Fibroblast of villous mesenchyme (primary cell): ENCODE measurements at places on chromosomes 1 and 21. TPM values are rescaled to one million over a fixed set of nuclear protein-coding genes. Genes with fewer than 3 reads are reported as not detected.

SV2A gene
- total RNA-seq: 19.4 and 25.8 TPM in 2 replicates

NUAK2 gene
- total RNA-seq: 7.1 and 12.1 TPM in 2 replicates

FCRL2 gene
- total RNA-seq: not detected in 2 replicates

VWA5B1 gene
- total RNA-seq: not detected in 2 replicates

ABCA4 gene
- 0.43 and 0.64 TPM in 2 replicates for total RNA-seq

B3GALT5 gene
- under 0.01 TPM in 1 of 2 replicates, not detected in the other for total RNA-seq

KRTAP19-1 gene
- not detected in 2 replicates for total RNA-seq

TFF2 gene
- total RNA-seq: not detected in 2 replicates

RIPPLY3 gene
- total RNA-seq: under 0.01 TPM in 1 of 2 replicates, not detected in the other

CFAP141 gene
- not detected in 2 replicates for total RNA-seq

CFHR4 gene
- not detected in 2 replicates for total RNA-seq

GLIS1 gene
- total RNA-seq: 0.43 and 0.97 TPM in 2 replicates

MACF1 gene
- 409 and 554 TPM in 2 replicates for total RNA-seq

CAPN8 gene
- total RNA-seq: not detected in 2 replicates

OLIG1 gene
- not detected in 2 replicates for total RNA-seq

SLAMF9 gene
- total RNA-seq: not detected in 2 replicates

RTCA gene
- 31.1 and 32.5 TPM in 2 replicates for total RNA-seq

RNU1-4 gene
- total RNA-seq: under 0.01 TPM in 1 of 2 replicates, not detected in the other

CYP4A11 gene
- total RNA-seq: not detected in 2 replicates

KCNJ15 gene
- under 0.01 TPM in 2 replicates for total RNA-seq

WDR64 gene
- total RNA-seq: not detected in 2 replicates

ATP1A2 gene
- total RNA-seq: not detected in 2 replicates

TAF5L gene
- total RNA-seq: 20.9 and 24.2 TPM in 2 replicates

TMEM61 gene
- total RNA-seq: not detected in 2 replicates

CCDC185 gene
- total RNA-seq: not detected in 2 replicates

SERTAD4 gene
- 10.6 and 31.1 TPM in 2 replicates for total RNA-seq

HES3 gene
- not detected in 2 replicates for total RNA-seq

SLC9A1 gene
- 6.0 and 7.4 TPM in 2 replicates for total RNA-seq

PTPN22 gene
- total RNA-seq: 0.32 and 0.86 TPM in 2 replicates

FAM72C gene
- 0.64 and 1.3 TPM in 2 replicates for total RNA-seq

BEND5 gene
- total RNA-seq: under 0.01 TPM in 1 of 2 replicates, not detected in the other

FLG2 gene
- total RNA-seq: not detected in 2 replicates

NHLH1 gene
- total RNA-seq: under 0.01 TPM in 1 of 2 replicates, not detected in the other

IGSF3 gene
- 3.5 and 13.8 TPM in 2 replicates for total RNA-seq

MORC3 gene
- 39.0 and 56.1 TPM in 2 replicates for total RNA-seq

ARHGAP30 gene
- total RNA-seq: under 0.01 TPM in 1 of 2 replicates, not detected in the other

KCNE1 gene
- under 0.01 and 0.64 TPM in 2 replicates for total RNA-seq

PCAT6 gene
- 0.64 TPM in 1 of 2 replicates, not detected in the other for total RNA-seq

AADACL4 gene
- 0.43 TPM in 1 of 2 replicates, not detected in the other for total RNA-seq

TRIM46 gene
- 6.5 and 7.7 TPM in 2 replicates for total RNA-seq

CFHR3 gene
- total RNA-seq: not detected in 2 replicates

NUP133 gene
- total RNA-seq: 34.5 and 39.7 TPM in 2 replicates

EDN2 gene
- total RNA-seq: 0.32 TPM in 1 of 2 replicates, not detected in the other

DISP3 gene
- total RNA-seq: not detected in 2 replicates

LRRC40 gene
- 20.9 and 27.6 TPM in 2 replicates for total RNA-seq

TBX19 gene
- total RNA-seq: 0.64 and 0.86 TPM in 2 replicates

COL8A2 gene
- 4.7 and 6.8 TPM in 2 replicates for total RNA-seq

USH2A gene
- total RNA-seq: under 0.01 TPM in 2 replicates

ERICH3 gene
- total RNA-seq: not detected in 2 replicates

HSD11B1 gene
- 1.9 and 21.6 TPM in 2 replicates for total RNA-seq
